ENCODE measurements at places on chromosomes 11 and 22.
A peak's percentile ranks its signal among the peaks of the same experiment; 100 is the strongest.

DNA sequence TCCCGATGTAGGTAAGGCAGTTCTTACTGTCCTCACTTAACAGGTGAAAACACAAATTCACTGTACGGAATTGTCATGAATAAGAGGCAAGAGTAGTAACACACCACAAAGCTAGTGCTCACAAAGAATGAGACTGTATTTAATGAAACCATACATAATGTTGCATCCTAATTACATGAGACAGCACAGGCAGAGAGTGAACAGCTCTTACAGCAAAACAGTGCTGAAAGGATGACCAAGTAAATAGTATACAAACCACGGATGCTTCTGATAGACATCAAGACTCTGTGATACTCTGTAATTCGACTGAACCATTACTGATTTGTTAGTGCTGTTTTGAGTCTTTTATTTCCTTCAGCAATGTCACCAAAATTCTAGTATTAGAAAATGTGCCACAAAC is 282.3 kb downstream of the TTC28 start:
- DNase-seq = no peak

- DNase-seq = no peak
These were observed 845.4 kb downstream of the OPCML start for GRCh38 chr11:132686886-132687285.

DNA sequence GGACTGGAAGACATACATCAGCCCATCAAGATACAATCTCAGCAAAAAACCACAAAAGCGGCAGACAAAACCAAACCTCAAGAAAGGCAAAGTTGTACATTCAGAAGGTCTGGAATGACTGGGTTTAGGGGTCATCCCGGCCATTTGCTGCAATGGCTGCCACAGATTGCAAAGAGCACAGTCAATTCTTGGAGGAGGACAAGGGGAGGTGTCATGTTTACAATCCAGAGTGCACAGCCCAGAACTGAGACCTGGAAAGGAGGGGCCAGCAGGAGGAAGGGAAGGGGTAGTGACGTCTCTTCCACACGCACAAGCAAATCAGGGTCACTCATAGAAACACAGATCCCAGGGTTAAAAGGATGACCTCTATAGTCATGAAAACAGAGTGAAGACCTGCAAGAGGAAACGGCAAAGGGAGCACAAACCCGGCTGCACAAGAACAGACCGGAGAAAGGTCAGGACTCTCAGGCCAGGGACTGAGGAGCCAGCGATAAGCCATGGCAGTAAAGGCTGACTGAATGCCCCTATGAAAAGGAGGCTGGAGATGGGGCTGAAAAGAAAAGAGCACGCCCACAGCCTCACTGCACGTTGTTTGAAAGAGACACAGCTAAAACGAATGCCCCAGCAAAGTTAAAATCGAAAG is 18.2 kb upstream of the MUC5AC start:
- DNase-seq = peak; percentile 29

DNA sequence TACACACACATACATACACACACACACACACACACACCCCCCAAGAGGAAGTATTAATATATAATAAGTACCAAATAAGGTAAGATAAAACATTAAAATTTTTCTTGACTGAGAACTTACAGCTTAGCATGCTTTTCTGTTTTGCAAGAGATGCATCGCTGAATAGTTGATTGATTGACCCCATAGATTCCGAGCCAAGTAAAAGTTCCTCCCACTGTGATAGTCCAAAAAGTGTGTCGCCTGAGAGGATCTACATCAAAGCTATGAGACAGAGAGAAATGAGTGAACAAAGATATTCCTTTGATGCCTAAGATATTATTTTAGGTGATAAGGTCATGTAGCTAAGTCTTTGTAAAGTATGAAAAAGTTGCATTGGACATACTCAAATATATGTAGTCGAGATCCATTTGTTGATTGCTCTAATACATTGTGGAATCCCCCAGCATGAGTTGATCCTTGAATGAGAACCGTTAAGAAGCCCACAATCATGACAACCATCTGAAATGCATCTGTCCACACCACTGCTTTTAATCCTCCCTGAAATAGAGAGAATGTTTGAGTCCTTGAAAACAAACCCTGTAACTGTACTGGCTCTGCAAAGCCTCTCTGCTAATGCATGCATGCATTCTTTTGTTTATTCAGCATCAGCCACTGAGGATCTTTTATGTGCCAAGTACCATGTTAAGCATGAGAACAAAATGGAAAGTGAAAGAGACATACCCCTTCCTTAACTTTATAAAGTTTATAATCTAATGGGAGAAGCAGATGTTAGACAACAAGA is 18.3 kb downstream of the SLC5A12 start:
- no peak for DNase-seq

DNA sequence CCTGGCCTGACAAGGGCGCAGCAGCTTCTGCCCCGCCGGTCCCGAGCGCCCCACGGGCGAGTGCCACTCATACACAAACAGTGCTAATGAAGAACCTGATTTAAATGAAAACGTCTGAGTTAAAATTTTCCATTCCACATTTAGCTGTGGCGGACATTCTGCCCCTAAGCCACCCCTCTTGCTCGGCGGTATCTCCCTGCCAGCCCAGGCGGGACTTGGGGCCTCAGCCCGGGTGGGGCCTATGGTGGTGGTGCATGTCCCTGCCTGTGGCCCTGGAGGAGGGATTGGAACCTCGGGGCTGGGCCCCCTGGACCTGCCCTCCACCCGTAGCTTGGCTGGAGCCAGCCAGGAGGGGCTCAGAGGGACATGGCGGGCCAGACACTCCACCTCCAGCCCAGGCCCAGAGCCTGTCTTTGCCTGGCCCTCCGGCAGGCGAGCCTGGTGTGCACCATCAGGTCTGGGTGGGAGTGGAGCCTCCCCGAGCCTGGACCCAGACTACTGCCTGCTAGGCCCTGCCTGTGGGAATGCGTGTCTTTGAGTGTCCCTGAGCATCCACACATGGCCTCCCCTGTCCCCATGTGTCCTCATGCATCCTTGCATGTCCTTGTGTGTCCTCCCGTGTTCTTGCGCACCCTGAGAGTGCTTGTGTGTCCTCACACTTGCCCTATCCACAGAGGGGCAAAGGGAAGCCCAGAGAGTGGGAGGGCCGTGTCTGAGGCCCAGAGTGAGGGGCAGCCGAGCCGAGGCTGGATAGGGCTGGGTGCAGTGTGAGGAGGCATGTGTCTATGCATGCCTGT is 4.4 kb downstream of the ZDHHC8 start:
- no peak for DNase-seq

- no peak for DNase-seq
These were observed 621.1 kb downstream of the OPCML start for GRCh38 chr11:132911186-132911585.

DNA sequence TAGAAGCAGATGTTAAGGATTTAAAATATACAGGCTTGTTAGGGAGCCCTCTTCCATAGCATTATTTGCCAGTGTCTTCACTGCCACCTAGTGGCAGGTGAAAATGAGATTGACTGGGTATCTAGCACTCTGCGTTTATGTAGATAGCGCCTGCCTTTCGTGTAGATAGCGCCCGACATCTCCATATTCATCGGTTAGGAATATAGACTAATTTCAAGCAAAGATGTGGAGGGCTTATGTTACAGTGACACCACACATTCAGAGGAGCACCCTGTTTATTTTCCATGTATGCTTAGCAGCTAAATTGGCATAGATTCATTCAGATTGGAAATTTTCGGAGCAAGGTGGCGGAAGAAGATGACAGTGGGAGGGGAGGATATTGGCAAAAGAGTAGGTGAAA is 72.0 kb downstream of the SLC5A12 start:
- peak; percentile 47 for DNase-seq

GRCh38 chr11:95149651-95150364 is 60.2 kb downstream of the ENDOD1 start:
- no peak for DNase-seq

DNA sequence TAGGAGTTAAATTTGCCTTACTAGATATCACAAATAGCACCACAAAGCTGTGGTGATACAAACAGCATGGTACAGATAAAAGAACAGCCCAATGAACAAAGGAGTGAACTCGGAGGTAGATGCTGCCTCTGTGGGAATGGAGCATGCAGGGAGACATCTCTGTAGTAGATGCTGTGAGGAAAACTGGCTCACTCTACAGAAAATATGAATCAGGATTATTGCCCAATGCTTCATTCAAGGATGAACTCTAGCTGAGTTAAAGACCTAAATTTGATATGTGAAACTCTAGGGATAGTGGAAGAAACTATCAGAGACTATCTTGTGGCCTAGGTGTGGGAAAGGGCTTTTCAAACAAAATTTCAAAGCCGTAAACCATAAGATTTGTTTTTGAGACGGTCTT is 15.3 kb upstream of the CAPN5 start:
- no peak for DNase-seq

- DNase-seq = no peak
These were observed 33.3 kb upstream of the KCNQ1OT1 start for GRCh38 chr11:2732940-2733628.

DNA sequence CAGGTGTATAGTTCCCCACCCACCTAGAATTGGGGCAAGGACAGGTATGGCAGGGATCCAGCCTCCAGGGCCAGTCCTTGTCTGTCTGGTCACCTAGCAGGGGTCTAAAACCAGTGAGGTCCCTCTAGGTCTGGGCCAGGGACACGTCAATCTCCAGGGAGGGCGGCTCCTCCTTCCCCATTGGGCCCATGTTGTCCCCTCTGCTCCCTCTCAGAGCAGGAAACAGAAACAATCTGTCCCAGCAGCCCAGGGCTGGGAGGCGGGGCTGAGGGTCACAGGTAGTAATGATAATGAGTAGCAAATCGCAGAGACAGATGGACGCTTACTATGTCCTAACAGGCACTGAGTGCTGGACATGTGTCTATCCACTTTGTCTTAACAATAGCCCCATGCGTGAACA is 22.8 kb upstream of the SYT7 start:
- DNase-seq = no peak

DNA sequence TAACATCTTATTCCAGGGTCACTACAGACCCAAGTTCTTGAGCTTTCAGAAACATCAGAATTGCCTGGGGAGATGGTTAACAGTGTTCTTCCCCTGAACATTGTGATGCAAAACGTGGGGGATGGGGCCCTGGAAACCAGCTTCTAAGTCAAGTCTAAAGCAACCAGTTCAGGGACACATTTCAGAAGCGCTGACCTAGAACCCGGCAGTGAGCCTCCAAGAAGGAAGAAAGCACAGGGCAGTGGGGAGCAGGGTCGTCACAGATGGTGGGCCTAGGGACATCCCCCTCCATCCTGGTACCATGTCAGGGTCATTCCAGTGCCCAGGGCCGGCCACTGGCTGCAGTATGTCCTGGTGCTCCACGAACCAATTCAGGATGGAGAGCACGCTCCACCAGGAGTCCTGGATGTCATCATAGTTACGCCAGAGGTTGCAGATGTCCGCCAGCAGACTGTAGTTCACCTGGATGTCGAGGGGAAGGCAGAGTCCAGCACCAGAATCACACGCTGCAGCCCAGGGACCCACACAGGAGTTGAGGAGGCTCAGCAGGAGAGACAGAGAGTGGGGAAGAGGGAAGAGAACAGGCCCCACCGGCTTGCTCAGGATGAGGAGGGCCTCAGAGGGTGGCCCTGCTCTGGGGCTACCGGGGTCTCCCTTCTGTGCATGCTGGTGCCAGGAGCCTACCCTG is 5.0 kb downstream of the NAGA start:
- DNase-seq = peak; percentile 28

DNA sequence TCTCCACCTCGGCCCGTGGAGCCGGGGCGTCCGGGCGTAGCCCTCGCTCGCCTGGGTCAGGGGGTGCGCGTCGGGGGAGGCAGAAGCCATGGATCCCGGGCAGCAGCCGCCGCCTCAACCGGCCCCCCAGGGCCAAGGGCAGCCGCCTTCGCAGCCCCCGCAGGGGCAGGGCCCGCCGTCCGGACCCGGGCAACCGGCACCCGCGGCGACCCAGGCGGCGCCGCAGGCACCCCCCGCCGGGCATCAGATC is 439 bp downstream of the YAP1 start:
- peak; percentile 56 for DNase-seq

GRCh38 chr11:63698976-63699733 is 17.9 kb downstream of the RTN3 start:
- DNase-seq = no peak

GRCh38 chr11:118670063-118670462 is 9.4 kb downstream of the TREH start:
- no peak for DNase-seq

DNA sequence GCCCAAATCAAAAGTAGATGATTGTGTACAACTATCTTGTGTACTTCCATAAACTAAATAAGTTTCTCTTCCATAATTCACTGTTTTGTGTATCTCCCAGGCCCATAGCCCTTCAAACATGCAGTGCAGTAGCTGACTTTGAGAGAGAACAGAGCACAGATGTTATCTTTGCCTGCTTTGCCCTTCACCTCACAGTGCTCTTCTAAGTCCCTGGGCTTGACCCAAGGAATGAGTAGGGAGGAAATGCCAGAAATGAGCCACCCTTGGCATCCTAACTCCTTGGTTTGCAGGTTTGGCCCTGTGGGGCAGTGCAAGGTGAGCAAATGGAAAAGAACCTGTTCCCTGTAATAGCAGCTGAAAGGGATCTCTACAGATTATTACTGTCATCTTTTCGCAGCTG is 79.2 kb downstream of the STIM1 start:
- no peak for DNase-seq

GRCh38 chr22:25159028-25159427 is 40.6 kb upstream of the CRYBB3 start:
- DNase-seq = no peak

Data from activated CD8-positive, alpha-beta memory T cell treated with anti-CD3 and anti-CD28 coated beads, Interleukin-2, amount 50 U/mL, for 48 hours (primary cell).